Activated T-cell treated with anti-CD3 and anti-CD28 coated beads, Interleukin-2, amount 50 U/mL, for 4 hours (primary cell): ENCODE measurements at places on chromosomes 2 and 18.

DNA sequence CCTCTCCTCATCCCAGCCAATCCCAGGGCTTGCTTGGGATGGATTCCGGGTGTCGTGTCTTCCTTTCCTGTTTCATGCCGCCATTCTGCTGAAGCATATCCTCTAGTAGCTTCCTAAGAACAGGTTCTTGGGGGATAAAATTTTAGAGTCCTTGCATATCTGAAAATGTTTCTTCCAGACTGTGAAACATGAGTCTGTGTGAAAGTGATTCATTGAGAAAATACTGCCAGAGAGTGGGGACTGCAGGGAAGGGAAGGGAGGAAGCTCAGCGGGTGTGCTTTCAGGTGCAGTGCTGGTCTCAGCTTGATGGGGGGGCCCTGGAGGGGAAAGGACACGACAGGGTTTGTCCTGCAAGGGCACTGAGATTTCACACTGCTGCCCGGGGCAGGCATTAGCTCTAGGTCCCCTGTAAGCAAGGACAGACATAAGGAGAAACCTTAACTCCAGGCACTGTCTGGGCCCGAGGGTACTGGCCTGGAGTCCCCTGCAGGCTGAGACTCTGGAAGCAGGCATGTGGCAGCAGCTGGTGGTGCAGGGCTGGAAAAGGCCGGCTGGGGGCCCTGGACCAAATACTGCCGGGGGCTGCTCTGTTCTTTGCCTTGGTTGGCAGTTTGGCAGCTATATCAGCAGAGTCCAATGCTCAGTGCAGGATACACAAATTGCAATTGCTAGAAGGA lies 97.6 kb upstream of the HS6ST1 start:
- no peak for DNase-seq

DNA sequence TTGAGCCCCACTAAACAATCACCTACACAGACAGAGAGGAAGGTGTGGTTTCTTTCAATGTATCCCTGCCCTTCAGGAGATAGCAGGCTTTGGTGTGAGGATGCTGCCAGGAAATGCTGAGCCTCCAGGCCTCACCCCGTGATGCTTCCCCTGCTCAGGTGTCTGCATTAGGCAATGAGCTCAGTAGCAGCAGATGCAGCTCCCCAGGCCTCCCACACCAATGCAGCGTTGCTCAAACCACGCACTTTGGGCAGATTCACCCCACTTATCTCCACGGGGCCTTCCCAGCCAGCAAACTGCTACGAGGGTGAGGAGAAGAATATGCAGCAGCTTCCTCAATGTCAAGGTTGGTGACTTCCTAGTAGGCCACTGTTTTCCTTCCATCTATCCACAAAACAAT lies 229.3 kb upstream of the PXDN start:
- no peak for DNase-seq

GRCh38 chr2:103383541-103383940 lies 621.7 kb downstream of the TMEM182 start:
- no peak for DNase-seq

- DNase-seq: no peak
Measured at GRCh38 chr2:38866773-38867443, 8.8 kb downstream of the DHX57 start.

- no peak for DNase-seq
Measured at GRCh38 chr2:49021271-49021670, 133.0 kb downstream of the FSHR start.

GRCh38 chr2:9710311-9710710 lies 79.5 kb upstream of the YWHAQ start:
- DNase-seq: no peak

- no peak for DNase-seq
Measured at GRCh38 chr18:2511451-2511850, 59.9 kb downstream of the METTL4 start.

DNA sequence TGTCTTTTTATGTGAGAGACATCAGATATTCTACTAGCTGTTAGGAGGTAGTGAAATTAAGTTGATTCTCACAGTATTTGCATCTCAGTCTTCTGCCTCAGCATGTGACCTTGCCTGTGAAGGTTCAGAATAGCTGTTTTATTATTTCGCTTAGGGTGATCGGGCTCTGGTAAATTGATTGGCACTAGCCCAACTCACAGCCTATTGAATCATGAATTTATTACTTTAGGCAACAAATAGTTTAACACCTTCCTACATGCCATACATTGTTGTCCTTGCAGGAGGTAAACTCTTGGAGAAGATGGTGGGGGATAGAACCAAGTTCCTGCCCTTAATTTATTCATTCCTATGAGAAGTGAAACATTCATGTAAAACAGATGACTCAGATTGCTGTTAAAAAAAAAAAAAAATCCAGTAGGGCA lies 101.9 kb downstream of the GPD2 start:
- DNase-seq: no peak

DNA sequence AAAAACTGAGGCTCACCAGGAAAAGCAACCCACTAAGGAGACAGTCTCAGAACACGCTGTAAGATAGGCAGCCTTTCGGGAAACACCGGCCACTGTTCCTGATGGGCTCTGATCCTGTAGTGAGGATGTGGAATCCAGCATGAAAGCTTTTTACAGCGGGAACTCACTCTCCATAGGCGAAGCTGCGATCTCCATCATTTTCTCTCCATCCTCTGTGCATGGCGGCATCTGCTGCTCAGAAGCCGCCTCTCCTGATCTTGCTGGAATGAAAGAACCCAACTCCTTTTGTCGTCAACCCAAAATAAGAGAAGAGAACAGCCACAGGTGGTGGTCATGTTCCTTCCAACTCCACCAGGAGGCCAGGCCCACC lies 49.9 kb downstream of the TMEM18 start:
- no peak for DNase-seq

DNA sequence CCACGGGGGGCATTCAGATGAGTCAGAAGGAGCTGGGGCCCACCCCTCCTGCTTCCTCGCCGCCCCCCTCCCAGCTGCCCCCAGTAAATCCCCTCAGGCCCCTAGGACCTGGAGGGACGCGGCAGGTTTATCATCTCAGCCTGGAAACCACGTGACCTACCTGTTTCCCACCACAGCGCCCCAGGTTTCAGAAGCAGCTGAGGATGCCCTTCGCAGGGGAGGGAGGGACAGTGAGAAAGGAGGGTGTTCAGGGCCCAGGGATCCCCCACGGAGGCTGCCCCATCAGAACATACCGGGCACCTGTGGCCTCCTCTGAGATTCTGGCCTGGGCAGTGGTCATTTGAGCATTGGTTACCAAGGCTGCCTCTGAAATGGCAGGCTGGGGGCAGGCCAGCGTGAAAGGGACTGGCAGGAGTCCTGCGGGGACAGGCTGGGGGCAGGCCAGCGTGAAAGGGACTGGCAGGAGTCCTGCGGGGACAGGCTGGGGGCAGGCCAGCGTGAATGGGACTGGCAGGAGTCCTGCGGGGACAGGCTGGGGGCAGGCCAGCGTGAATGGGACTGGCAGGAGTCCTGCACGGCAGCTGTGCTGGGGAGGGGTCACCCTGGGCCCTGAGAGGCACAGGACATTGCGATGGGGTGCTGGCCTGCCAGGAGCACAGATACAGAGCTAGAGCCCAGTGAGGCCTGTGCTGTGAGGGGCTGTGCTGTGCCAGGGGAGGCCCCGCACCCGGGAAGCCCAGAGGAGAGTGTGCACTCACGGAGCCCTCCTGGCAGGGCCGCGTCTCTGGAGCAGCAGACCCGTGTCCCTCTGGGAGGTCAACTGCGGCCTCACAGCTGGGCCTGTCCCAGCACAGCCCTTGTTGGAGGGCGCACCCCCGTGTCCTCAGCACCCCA lies 1.6 kb downstream of the NEU4 start:
- DNase-seq: no peak

DNA sequence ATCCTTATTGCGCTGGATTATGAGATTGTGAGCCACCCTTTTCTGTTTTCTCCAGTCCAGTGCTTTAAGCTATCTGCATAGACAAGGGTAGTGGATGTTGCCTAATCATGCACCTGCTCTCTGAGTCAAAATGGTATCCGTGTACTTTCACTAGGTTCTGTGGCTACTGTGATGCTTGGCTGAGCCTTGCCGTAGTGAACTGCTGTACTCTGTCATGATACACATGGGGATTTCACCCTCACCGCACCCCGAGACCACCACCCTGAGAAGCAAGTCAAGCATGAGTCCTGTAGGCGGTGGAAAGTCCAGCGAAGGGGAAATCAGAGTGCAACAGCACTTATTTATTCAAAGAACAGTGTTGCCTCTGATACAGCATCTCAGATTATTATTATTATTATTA lies 55.0 kb downstream of the ARHGAP25 start:
- DNase-seq: no peak

DNA sequence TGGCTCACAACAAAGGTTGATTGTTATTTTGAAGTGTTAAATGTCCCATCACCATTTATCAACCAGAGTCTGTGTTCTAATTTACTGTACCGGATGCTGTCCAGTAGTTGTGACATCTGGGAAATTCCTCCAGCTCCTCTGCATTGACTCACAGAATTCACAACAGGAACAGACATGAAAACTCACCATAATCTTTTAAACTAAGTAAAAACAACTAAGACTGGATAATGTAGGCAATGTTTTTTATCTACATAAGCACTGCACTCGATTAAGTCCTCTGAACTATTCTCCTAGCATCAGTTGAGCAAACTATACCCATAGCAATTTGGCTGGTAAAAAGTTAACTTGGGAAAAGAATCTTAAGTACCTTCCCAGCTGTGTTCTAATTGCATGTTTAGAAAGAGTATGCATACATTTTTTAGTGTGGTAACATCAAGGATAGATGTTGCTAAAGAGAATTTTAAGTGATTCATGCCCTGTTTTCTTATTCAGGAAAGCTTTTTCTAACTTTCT lies 42.9 kb upstream of the MYO1B start:
- no peak for DNase-seq

DNA sequence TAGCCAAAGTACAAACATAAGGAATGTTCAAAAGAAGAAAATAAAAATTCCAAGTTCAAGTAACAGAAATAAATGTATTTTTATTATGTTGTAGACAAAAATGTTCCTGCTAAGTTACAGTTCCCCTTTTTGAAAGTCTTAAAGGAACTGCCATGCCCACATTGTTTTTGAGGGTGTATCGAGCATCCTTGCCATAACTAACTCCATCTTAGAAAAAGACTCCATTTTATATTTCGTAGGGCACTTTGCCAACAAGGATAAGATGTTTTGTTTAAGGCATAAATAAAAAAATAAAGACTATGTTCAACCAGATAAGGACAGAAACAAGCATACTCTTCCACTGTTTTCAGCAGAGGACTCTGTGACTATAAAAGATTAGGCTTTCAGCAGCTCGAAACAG lies 67.3 kb downstream of the TMEM237 start:
- no peak for DNase-seq

DNA sequence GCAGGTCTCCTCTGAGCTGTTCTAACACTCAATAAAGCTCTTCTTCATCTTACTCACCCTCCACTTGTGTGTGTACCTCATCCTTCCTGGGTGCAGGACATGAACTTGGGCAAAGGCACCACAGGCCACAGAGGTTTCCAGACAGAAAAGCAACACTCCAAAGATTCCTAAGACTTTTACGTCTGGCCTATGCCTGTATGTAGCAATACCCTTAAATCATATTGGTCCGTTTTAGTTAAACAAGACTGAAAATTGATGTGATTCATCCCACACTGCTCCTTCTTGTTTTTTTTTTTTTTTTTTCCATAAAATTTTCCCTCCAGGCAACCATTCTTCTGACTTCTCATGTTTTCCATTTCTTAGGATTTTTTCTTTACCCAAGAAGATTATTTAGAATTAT lies 404.3 kb downstream of the PID1 start:
- no peak for DNase-seq

DNA sequence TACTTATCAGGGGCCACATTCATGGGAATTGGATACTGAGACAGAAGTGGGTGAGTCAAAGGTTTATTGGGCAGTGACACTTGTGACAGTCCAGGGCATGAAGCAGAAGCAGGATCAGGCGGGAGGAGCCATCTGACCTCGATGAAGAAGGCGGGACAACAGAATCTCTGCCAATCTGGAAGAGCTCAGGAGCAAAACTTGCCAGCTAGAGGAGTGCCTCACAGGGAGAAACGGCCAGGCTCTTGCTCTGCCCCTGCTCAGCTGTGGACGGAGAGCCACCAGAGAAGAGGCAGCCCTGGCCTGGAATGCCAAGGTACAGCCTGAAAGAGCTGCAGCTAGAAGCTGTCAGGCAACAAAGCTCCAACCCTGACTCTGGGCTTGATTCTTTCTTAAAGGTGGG lies 16.9 kb downstream of the DAW1 start:
- no peak for DNase-seq

- DNase-seq: no peak
Measured at GRCh38 chr18:58669731-58670378, 1.4 kb upstream of the MALT1 start.

DNA sequence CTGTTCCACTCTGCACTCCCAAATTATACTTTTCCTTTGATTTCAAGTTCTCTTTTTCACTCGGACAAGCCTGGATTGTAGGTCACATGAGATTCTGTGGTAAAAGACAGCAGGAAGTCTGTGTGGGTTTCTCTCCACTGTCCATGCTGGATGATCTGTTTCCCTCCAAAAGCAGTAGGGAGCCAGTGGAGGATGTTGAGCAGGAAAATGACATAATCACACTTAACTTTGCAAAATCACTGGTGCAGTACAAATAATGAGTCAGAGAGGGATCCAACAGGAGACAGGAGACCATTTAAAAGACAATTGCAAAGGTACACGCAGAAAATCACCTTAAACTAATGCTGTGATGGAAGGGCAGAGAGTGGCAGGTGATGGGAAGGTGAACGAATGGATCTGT lies 301.3 kb downstream of the ZNF407 start:
- no peak for DNase-seq

DNA sequence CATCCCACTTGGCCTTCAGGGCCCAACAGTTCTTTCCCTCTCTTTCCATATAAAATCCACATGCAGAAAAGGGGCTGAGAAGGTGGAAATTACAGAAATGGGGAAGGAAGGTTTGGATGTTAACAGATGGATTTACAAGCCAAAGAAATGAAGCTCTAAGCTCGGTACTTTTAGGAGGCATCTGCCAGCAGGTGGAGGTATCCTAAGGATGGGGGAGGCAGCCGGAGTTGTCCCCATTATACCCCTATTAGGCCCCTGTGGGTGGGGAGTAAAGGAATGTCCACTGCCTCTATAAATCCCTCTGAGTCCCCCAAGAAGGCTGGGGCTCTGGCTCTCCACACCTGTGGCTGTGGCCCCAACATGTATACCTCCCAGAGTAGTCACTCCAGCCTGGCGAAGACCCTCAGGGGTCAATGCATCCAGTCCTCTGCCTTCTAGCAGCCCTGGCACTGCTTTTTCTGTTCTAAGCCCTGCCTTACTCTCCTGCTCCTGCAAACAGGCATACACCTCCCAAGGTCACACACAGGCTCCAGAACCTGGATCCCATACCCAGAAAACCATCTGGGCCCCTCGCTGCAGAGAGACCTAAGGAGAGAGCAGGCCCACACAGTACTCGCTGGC lies 1.2 kb downstream of the FBXO41 start:
- no peak for DNase-seq

DNA sequence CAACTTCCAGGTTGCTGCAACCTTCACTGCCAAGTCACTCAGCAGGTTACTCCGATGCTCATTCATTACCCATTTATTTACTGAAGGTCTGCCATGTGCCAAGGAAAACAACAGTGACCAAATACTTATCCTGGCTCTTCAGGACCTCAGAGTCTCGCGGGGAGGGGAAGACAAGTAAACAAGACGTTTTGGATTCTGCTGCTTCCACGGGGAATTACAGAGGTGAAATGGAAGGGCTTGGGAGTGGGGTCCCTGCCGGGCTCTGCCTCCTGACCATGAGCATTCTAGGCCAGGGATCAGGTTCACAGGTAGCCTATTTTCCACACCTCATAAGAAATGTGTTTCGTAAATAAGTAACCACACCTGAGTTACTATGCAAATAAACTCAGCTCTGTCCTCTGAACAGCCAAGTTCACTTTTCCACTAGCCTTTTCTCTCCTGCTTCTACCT lies 68.1 kb downstream of the CLHC1 start:
- no peak for DNase-seq
